Neuronal stem cell (in vitro differentiated cells): ENCODE measurements at places on chromosomes 12 and 14.

- DNase-seq = no peak
Measured at GRCh38 chr12:129276361-129277060, 423.2 kb downstream of the GLT1D1 start.

DNA sequence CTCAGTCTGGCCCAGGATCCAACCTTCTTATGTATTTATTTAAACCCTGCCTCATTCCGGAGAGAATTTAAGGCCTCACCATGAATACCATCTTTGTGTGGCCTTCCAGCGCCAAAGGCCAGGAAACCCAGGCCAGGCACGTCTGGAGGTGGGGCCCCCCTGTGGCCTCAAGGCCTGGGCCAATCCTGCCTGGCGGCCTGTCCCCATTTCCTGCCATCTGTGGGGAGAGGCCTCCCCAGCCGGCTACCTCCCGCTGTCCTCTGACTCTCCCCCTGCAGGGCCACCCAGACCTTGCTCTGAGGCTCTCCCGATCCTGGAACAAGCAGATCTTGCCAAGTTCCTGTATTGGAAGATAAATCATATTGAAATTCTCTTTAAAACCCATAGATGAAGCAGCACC lies 37.4 kb upstream of the MEG3 start:
- no peak for DNase-seq

DNA sequence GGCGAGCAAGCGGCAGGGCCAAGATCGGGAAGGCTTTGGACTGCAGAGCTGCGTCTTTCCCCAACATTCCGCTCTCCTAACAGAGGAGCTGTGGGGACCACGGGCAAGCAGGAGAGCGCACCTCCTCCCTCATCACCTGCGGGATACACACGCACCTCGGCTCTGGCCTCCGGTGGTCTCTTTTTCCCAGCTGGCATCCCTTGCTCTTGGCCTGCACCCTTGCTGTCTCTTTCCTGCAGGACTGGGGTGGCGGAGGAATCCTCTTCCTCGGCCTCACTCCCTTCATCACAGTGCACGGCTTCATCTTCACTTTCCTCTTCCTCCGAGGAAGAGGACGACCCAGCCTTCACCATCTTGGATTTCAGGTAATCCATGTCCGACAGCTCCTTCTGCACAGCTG lies 8.5 kb downstream of the RBM19 start:
- DNase-seq = no peak

DNA sequence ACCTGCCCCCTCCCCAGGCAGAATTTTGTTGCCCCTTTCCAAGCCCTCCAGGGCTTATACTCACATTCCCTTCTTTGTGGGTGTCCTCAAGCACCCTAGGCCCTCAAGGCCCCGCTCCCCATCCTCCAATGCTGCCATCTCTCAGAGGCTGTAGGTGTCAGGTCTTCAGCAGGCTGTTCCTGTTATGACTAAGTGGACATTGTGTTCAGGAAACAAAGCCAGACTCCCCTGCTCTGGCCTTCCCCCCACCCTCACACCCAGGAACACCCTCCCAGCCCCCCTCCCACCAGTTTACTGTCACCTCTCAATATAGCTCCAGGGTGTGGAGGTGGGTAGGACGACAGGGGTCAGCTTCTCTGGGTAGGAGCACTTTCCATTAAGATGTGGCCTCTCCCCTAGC lies 1.4 kb upstream of the MYH6 start:
- DNase-seq = no peak

- DNase-seq = no peak
Measured at GRCh38 chr12:72390146-72390545, 118.0 kb downstream of the TRHDE start.

GRCh38 chr14:50230701-50231474 lies 490 bp downstream of the SOS2 start:
- DNase-seq = no peak
